ENCODE measurements at places on chromosomes 7 and 10. TPM values are rescaled to one million over a fixed set of nuclear protein-coding genes. Genes with fewer than 3 reads are reported as not detected.

The TMEM139 gene
- total RNA-seq: not detected

The VGF gene
- 0.07 TPM for total RNA-seq

The GPC2 gene
- total RNA-seq: 3.9 TPM

The SUGCT gene
- 1.8 TPM for total RNA-seq

The ENTPD1 gene
- total RNA-seq: 19.6 TPM

The PRF1 gene
- total RNA-seq: not detected

The GIMAP6 gene
- total RNA-seq: 156 TPM

The PALD1 gene
- 38.7 TPM for total RNA-seq

The MYL10 gene
- not detected for total RNA-seq

The GIMAP8 gene
- total RNA-seq: 75.3 TPM

The CFAP69 gene
- 3.5 TPM for total RNA-seq

The ZPBP gene
- total RNA-seq: not detected

The SPDYE11 gene
- total RNA-seq: not detected

The GARIN1A gene
- total RNA-seq: 0.53 TPM

The GTF2IRD1 gene
- 5.6 TPM for total RNA-seq

The METTL27 gene
- total RNA-seq: 4.7 TPM

The STEAP2 gene
- 8.2 TPM for total RNA-seq

The SPOCK2 gene
- total RNA-seq: 0.29 TPM

The FZD1 gene
- total RNA-seq: 3.8 TPM

The CLEC2L gene
- total RNA-seq: not detected

The ADAM8 gene
- total RNA-seq: 0.13 TPM

The PNLIPRP1 gene
- not detected for total RNA-seq

The FGFBP3 gene
- total RNA-seq: 0.27 TPM

The TPK1 gene
- 18.2 TPM for total RNA-seq

The CABCOCO1 gene
- total RNA-seq: 0.07 TPM

The ETV1 gene
- 15.2 TPM for total RNA-seq

The COPS6 gene
- 103 TPM for total RNA-seq

The ARHGEF5 gene
- total RNA-seq: 1.3 TPM

The TMUB1 gene
- 21.9 TPM for total RNA-seq

The SPDYE5 gene
- under 0.01 TPM for total RNA-seq

The COL17A1 gene
- 1.7 TPM for total RNA-seq

The LRRN3 gene
- total RNA-seq: not detected

The FAM25G gene
- total RNA-seq: not detected

The NUTM2E gene
- not detected for total RNA-seq

The KCNIP2 gene
- 0.79 TPM for total RNA-seq

The MMP21 gene
- 0.13 TPM for total RNA-seq

The ARPC1A gene
- total RNA-seq: 229 TPM

The HOXA13 gene
- not detected for total RNA-seq
